ENCODE measurements at places on chromosomes 3 and 15.
A peak's percentile ranks its signal among the peaks of the same experiment; 100 is the strongest.

GRCh38 chr3:176431038-176431418, 766.3 kb downstream of the TBL1XR1 start:
- no peak for DNase-seq

GRCh38 chr15:27410996-27411605, 440.1 kb downstream of the GABRG3 start:
- no peak for DNase-seq

GRCh38 chr3:19473971-19474580, 325.8 kb downstream of the KCNH8 start:
- DNase-seq: no peak

- DNase-seq: no peak
Measured at GRCh38 chr3:46628901-46629369, 16.6 kb downstream of the FAM240A start.

- peak; percentile 55 for DNase-seq
Measured at GRCh38 chr3:22713936-22714335, 489.2 kb upstream of the UBE2E2 start.

DNA sequence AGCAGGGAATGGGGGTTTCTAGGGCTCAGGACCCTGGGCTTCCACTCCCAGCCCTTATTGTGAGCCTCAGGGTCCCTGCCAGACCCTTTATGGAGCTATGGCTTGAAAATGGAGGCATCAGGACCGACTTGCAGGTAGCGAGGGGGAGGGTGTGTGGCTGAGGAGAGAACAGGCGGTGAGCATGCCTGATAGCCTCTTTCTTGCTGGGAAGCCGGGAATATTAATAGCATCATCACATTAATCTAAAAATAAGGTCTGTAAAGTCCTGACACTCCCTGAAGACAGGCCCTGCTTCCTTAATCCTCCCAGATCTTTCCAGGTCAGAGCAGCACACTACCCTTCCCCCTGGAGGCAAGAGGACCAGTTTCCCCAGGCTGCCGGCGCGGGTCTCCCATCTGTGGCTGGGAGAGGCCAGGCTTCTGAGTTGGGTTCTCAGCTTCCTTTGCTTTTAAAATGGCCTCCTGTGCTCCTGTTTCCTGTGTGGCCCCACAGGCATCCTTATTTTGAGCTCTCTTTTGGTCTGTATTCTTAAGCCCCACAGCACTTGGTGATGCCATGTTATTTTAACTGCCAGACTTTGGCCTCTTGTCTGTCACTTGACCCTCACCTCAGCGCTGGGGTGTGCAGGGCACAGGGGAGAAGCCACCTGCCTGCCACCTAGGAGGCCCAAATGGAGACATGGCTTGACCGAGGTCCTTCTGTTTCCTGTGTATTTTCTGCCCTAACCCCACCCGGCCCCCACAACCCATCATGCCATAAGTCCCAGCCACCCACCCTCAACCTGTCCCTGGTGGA, 185.0 kb upstream of the TOPAZ1 start:
- no peak for DNase-seq
